ENCODE measurements at places on chromosomes 1 and 21.

GRCh38 chr1:39474810-39475209, 16.6 kb upstream of the BMP8A start:
- no peak for DNase-seq

DNA sequence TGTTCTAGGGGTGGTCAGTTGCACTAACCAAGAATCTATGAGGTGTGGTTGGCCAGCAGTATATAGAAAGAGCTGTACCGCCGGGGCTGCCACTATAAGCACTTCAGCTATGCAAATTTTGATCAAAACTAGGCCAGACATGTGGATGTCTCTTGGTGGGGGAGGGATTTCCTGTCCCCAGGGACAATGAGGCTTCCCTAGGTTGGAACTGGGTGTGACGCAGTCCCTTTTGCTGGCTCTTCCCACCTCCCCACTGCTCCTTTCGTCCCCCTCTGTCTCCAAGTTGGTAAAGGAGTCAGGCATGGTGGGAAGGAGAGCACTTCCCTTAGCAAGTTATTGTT, 13.6 kb downstream of the SDCCAG8 start:
- DNase-seq = no peak

GRCh38 chr21:28822486-28823335, 170.0 kb downstream of the LTN1 start:
- DNase-seq = no peak

- DNase-seq = no peak
Measured at GRCh38 chr1:6207921-6208320, 2.0 kb downstream of the RNF207 start.

DNA sequence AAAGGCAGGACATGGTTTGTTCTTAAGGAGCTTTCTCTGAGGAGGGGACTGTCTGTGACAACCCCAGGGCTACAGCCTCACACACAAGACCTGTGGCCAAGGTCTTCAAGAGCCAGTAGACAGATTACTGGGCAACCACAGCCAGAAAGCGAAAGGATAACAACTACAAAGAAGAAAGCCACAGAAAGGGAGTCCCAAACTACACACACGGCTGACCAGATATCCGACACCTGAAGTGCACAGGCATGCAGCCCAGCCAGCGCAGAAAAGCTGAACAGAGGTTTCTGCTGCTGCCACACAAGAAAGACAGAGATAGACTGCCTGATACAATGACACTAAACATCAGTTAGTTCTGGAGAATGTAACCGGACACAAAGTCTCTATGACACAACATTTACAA, 21.4 kb upstream of the NADK start:
- DNase-seq = no peak

DNA sequence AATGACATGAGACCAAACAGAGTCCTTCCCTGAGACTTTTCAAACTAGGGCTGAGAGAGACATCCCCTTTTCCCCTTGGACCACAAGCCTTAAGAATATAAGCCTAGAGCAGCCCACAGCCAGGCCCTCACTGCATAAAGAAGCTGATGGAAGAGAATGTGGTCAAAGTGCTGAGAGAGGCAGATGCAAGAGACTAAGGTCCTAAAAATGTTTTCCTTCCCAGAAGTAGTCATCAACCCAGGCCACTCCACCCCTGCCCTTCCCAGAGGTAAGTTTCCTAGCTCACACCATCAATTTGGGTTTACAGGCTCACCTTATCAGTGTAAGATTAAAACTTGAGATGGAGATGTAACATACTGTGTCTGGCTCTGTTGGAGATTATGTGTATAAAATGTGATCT, 58.2 kb downstream of the BCAR3 start:
- no peak for DNase-seq

Data from NCI-H446 treated with DMSO at 0.1 percent for 48 hours (cell line).